ENCODE measurements at places on chromosomes 7 and 10. TPM values are rescaled to one million over a fixed set of nuclear protein-coding genes. Genes with fewer than 3 reads are reported as not detected.

The KIAA1217 gene
- 52.4 TPM for polyA plus RNA-seq

The NUTM2E gene
- polyA plus RNA-seq, result 0.40 TPM

The FGF8 gene
- 0.19 TPM for polyA plus RNA-seq

- no peak for DNase-seq
Measured at GRCh38 chr7:47600199-47601118, 18.5 kb upstream of the TNS3 start.

GRCh38 chr10:30505543-30506298 is 71.7 kb downstream of the MAP3K8 start:
- no peak for DNase-seq

- no peak for DNase-seq
Measured at GRCh38 chr7:25638590-25639244, 410.4 kb upstream of the NPVF start.
